ENCODE measurements at places on chromosomes 4 and X.

- no peaks in the 10 kb centered on the region for H3K36me3 ChIP-seq
- H3K27me3 ChIP-seq, result peaks cover 6% of the 10 kb centered on the region
- no peak for DNase-seq
- H3K4me3 ChIP-seq, result no peak overlapping the region
- peaks cover 25% of the 10 kb centered on the region for H3K4me1 ChIP-seq
These were observed 102.5 kb downstream of the PTTG2 start for GRCh38 chr4:38062776-38063097.

GRCh38 chr4:139700568-139700967 is 34.9 kb downstream of the MGST2 start:
- H3K4me1 ChIP-seq, result no peaks in the 10 kb centered on the region
- peaks cover 2% of the 10 kb centered on the region for H3K27me3 ChIP-seq
- H3K4me3 ChIP-seq, result no peak overlapping the region
- peaks cover 5% of the 10 kb centered on the region for H3K36me3 ChIP-seq

- H3K27ac ChIP-seq, result no peak overlapping the region
- H3K4me3 ChIP-seq, result no peak overlapping the region
- peaks cover 13% of the 10 kb centered on the region for H3K4me1 ChIP-seq
- H3K36me3 ChIP-seq, result no peaks in the 10 kb centered on the region
These were observed 152.5 kb downstream of the DCTD start for GRCh38 chr4:182764642-182765041.

- no peak overlapping the region for H3K27ac ChIP-seq
- peaks cover 18% of the 10 kb centered on the region for H3K4me1 ChIP-seq
- no peak overlapping the region for H3K4me3 ChIP-seq
- peaks cover 5% of the 10 kb centered on the region for H3K36me3 ChIP-seq
- DNase-seq, result peak; percentile 27
- H3K27me3 ChIP-seq, result peaks cover 4% of the 10 kb centered on the region
These were observed 38.8 kb downstream of the GAB1 start for GRCh38 chr4:143375326-143376073.

DNA sequence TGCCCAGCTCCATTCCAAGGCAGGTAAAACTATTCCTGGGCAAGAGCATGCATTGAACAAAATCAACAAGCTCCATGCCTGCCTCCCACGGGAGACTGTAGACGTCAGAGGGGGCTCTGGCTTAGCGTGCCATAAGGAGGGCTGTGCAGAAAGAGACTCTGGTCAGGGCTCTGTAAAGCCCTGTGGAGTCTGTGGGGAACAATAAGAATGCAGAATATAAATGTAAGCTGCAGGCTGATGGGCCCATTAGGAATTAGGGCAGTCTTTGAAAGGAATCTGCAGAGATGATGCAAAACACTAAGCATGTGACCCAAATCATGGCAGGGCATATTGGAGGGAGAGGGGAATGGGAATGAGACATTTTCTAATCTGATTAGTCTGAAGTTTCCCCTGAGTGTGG is 170.3 kb downstream of the EFHC2 start:
- H3K4me3 ChIP-seq, result no peak overlapping the region
- peak; percentile 42 for DNase-seq
- no peaks in the 10 kb centered on the region for H3K4me1 ChIP-seq

DNA sequence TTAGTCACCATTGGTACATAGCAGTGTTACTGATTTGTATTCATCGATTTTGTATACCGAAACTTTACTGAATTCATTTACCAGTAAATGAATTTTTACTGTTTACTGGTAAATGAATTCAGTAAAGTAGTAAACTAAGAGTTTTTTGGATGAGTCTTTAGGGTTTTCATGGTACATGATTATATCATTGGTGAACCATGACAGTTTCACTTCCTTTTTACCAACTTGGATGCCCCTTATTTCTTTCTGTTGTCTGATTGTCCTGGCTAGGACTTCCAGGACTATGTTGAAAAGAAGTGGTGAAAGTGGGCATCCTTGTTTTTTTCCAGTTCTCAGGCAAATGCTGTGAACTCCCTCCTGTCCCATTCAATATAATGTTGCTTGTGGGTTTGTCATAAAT is 494.9 kb downstream of the GALNTL6 start:
- no peaks in the 10 kb centered on the region for H3K4me1 ChIP-seq
- no peaks in the 10 kb centered on the region for H3K27me3 ChIP-seq
- H3K4me3 ChIP-seq, result no peak overlapping the region
- H3K27ac ChIP-seq, result no peak overlapping the region

GRCh38 chr4:81491943-81492342 is 20.2 kb upstream of the RASGEF1B start:
- no peak overlapping the region for H3K27ac ChIP-seq
- DNase-seq, result no peak
- no peaks in the 10 kb centered on the region for H3K4me1 ChIP-seq
- H3K27me3 ChIP-seq, result peaks cover 2% of the 10 kb centered on the region
- peaks cover 5% of the 10 kb centered on the region for H3K36me3 ChIP-seq

GRCh38 chr4:178068136-178068535 is 625.9 kb upstream of the AGA start:
- H3K36me3 ChIP-seq, result no peaks in the 10 kb centered on the region
- no peaks in the 10 kb centered on the region for H3K27me3 ChIP-seq
- H3K27ac ChIP-seq, result no peak overlapping the region
- no peak for DNase-seq
- H3K4me1 ChIP-seq, result no peaks in the 10 kb centered on the region
- no peak overlapping the region for H3K4me3 ChIP-seq

- H3K27me3 ChIP-seq, result no peaks in the 10 kb centered on the region
- H3K4me1 ChIP-seq, result peaks cover 3% of the 10 kb centered on the region
- no peaks in the 10 kb centered on the region for H3K36me3 ChIP-seq
- no peak overlapping the region for H3K27ac ChIP-seq
- DNase-seq, result no peak
These were observed 56.4 kb upstream of the NFKB1 start for GRCh38 chr4:102444752-102445151.

DNA sequence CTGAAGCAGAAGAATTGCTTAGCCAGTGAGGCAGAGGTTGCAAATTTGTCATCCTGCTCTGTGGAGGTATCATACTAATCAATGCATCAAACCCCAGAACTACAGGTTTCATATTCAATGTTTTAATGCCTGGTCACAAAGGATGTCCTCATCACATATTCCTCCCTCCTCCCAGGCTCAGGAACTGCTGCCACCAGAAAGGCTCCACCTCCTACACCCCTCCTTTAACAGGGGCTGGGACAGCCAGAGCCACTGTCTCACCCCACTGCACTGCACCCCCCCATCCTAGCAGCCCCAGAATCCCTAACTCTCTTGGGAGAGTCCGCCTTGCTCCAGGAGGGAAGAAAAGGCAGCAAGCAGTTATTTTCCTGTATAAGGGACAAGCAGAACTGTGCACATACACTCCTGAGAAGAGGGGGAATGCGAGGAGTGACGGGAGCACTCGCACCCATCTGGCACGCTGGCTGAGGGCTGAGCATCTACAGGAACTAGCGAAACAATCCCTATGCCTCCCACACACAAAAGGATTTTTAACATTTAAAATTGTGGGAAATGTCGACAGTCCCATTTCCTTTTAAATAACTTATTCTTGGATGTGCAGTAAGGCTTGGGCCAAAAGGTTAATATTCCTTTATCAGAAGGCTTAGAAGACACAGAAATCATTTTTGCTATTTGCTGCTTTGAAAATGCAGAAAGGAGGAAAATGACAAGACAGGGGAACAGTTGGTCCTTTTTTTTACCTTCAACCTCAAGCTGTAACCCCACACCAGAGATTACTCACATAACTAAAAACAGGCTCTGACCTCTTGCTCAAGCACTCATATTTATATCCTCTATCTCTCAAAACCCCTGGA is 27.8 kb downstream of the CD99L2 start:
- DNase-seq, result peak; percentile 17
- H3K27ac ChIP-seq, result peak overlapping the region; percentile 86
- H3K4me1 ChIP-seq, result peaks cover 9% of the 10 kb centered on the region
- H3K36me3 ChIP-seq, result no peaks in the 10 kb centered on the region
- H3K27me3 ChIP-seq, result no peaks in the 10 kb centered on the region

DNA sequence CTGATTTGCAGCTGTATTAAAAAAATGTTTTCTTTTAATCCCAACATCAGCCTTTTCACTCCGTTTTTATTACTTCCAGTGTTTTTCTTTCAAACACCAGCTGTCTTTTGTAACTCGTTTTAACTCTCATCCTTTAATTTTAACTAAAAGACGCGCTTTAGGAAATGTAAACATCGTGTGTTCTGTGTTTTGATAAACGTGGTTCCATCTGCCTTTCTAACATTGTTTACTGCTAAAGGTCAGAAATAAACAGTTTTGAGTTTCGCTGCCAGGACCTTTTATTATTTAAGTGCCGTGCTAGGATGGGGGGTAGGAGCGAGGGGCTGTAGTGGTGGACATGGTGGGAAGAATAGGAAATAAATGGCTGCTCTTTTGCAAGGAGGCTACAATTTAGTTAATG is 1.5 kb downstream of the N4BP2 start:
- H3K27ac ChIP-seq, result peak overlapping the region; percentile 62
- DNase-seq, result no peak
- peak overlapping the region; percentile 93 for H3K4me3 ChIP-seq
- H3K27me3 ChIP-seq, result peaks cover 9% of the 10 kb centered on the region
- peaks cover 9% of the 10 kb centered on the region for H3K4me1 ChIP-seq

DNA sequence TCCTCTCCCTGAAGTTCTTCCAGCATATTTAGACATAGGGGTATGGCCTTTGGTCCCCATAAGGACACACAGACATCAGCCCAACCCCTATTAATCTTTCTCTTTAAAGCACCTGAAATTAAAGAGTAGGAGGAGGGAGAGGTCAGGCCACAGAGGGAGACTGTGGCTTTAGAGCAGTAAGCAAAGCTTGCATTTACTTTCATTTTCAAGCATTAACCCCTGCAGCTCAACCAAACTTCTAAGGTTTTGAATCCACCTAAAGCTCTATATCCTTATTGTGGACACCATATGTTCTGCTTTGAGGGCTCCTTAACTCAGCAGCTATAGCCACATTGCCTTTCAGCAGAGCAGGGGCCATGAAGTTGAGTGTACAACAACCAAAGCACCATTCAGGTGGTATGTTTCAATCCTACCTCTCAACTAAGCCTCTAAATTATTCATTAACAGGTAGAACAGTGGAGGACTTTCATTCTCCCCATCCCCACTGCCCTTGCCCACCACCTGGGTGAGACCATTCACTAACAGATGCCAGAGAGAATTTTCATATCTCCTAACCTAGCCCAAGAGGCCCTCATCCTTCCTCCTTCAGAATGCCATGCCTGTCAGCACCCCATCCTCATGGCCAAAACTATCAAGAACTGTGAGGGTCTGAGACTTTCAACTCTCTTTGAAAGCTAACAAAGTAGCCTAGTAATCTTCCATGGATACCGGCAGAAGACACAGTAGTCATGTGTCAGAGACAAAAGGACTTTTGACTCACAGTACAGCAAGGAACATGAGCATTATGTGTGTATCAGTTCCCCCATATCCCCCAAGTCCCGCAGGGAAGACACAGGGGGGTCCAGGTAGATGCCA is 20.8 kb downstream of the LIN54 start:
- H3K27me3 ChIP-seq, result no peaks in the 10 kb centered on the region
- H3K36me3 ChIP-seq, result no peaks in the 10 kb centered on the region
- no peak overlapping the region for H3K27ac ChIP-seq
- no peak for DNase-seq
- no peaks in the 10 kb centered on the region for H3K4me1 ChIP-seq

- H3K4me1 ChIP-seq, result peaks cover 3% of the 10 kb centered on the region
- no peaks in the 10 kb centered on the region for H3K36me3 ChIP-seq
- no peak overlapping the region for H3K4me3 ChIP-seq
- H3K27me3 ChIP-seq, result peaks cover 2% of the 10 kb centered on the region
- DNase-seq, result no peak
These were observed 514.3 kb downstream of the PDHA2 start for GRCh38 chr4:96354036-96354712.

GRCh38 chr4:76449362-76449767 is 14.3 kb downstream of the SHROOM3 start:
- no peak overlapping the region for H3K4me3 ChIP-seq
- H3K27ac ChIP-seq, result no peak overlapping the region
- no peaks in the 10 kb centered on the region for H3K36me3 ChIP-seq
- H3K27me3 ChIP-seq, result no peaks in the 10 kb centered on the region
- H3K4me1 ChIP-seq, result no peaks in the 10 kb centered on the region

GRCh38 chrX:19776753-19777152 is 110.6 kb downstream of the SH3KBP1 start:
- no peak for DNase-seq
- H3K27ac ChIP-seq, result no peak overlapping the region
- H3K4me3 ChIP-seq, result no peak overlapping the region
- H3K4me1 ChIP-seq, result peaks cover 29% of the 10 kb centered on the region
- no peaks in the 10 kb centered on the region for H3K36me3 ChIP-seq

DNA sequence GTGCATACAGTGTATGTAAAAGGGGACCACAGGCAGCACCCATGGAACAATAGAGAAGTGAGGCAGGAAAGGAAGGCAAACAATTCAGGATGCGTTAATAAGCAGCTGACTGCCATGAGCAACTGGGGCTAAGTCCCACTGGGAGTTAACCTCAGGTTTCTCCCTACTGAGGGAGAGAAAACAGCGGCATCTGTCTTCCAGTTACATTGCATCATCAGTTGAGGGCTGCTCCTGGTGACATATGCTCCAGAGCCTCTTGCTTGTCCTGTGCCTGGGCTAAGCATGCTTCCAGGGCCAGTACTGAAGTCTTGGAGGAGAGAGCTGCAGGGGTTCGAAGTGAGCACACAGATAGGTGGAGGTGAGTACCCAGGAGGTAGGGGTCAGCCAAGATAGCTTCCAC is 24.3 kb downstream of the RAI2 start:
- H3K27me3 ChIP-seq, result no peaks in the 10 kb centered on the region
- peak; percentile 13 for DNase-seq
- no peaks in the 10 kb centered on the region for H3K36me3 ChIP-seq
- peak overlapping the region; percentile 59 for H3K4me3 ChIP-seq

DNA sequence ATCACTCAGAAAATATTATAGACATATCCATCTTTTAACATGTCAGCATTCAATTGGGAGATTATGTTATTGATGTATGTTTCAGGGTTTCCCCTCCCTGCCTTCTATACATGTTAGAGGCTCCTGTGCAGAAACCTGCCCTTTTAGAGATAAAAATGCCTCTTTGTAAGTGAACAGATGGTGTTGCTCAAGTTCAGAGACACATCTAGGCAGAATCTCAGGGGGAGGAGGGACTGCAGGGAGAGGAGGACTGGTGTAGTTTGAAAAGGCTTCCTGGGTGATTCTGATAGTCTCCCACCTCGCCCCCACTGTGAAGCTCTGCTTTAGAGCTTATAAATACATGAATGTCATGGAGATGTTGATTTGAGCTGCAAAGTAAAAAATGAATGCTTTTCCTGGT is 12.0 kb upstream of the UNC5C start:
- H3K4me1 ChIP-seq, result peaks cover 22% of the 10 kb centered on the region
- H3K27me3 ChIP-seq, result peaks cover 2% of the 10 kb centered on the region
- DNase-seq, result no peak
- peak overlapping the region; percentile 71 for H3K27ac ChIP-seq
- no peaks in the 10 kb centered on the region for H3K36me3 ChIP-seq
- H3K4me3 ChIP-seq, result no peak overlapping the region

DNA sequence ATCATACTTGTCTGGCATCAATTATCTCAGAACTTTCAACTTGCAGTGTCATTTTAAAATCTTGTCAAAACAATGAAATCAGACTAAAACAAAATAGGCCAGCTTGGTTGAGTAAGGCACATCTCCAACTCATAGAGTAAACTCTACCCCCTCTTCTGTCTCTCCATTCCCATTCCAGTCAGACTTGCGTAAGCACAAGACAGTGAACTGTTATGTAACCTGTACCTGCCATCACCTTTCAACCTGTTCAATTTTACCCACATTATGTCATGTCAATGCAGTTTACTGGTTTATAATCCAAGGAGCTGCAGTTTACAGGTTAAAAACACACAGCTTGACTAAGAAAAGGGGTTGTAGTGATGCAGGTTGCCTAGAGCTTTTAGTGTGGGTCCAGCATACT is 8.3 kb downstream of the CDX4 start:
- H3K4me3 ChIP-seq, result no peak overlapping the region
- H3K27ac ChIP-seq, result no peak overlapping the region
- H3K36me3 ChIP-seq, result no peaks in the 10 kb centered on the region
- no peaks in the 10 kb centered on the region for H3K4me1 ChIP-seq
- DNase-seq, result no peak
